CD8-positive, alpha-beta memory T cell (primary cell): ENCODE measurements at places on chromosomes 7 and 10.
A peak's percentile ranks its signal among the peaks of the same experiment; 100 is the strongest.

DNA sequence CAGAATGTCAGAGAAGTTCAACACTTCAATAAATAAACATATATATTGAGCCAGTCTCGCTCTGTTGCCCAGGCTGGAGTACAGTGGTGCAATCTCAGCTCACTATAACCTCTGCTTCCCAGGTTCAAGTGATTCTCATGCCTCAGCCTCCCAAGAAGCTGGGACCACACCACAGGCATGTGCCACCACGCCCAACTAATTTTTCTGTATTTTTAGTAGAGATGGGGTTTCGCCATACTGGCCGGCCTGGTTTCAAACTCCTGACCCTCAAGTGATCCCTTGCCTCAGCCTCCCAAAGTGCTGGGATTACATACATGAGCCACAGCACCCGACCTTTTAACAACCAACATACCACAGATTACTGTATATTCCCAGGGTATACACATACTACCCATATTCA lies 134.2 kb downstream of the JMJD1C start:
- DNase-seq: no peak

- no peak for DNase-seq
Measured at GRCh38 chr7:137691566-137691965, 155.2 kb downstream of the DGKI start.

GRCh38 chr10:89419548-89419947 lies 5.2 kb downstream of the IFIT5 start:
- no peak for DNase-seq

GRCh38 chr7:73734619-73735527 lies 3.7 kb downstream of the ABHD11 start:
- peak; percentile 78 for DNase-seq

GRCh38 chr10:28120043-28120749 lies 121.3 kb upstream of the ODAD2 start:
- no peak for DNase-seq

- DNase-seq: no peak
Measured at GRCh38 chr7:1188720-1189294, 28.8 kb upstream of the ZFAND2A start.

DNA sequence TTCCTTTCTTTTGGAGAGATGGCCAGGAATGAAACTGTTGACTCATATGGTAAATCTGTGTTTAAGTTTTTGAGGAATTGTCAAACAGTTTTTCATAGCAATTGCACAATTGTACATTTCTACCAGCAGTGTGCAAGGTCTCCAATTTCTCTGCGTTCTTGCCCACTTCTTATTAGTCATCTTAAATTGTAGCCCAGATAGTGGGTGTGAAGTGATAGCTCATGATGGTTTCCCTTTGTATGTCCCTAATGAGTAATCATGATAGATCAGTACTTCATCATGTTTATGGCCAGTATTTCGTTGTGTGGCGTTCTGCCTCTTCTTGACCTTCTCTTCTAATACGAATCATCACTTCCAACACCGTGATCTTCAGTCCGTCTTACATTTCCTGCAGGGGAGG lies 136.3 kb downstream of the DOCK1 start:
- DNase-seq: no peak

- DNase-seq: peak; percentile 42
Measured at GRCh38 chr7:1563981-1564602, 5.7 kb downstream of the PSMG3 start.

- no peak for DNase-seq
Measured at GRCh38 chr7:75879771-75880184, 944 bp downstream of the RHBDD2 start.

DNA sequence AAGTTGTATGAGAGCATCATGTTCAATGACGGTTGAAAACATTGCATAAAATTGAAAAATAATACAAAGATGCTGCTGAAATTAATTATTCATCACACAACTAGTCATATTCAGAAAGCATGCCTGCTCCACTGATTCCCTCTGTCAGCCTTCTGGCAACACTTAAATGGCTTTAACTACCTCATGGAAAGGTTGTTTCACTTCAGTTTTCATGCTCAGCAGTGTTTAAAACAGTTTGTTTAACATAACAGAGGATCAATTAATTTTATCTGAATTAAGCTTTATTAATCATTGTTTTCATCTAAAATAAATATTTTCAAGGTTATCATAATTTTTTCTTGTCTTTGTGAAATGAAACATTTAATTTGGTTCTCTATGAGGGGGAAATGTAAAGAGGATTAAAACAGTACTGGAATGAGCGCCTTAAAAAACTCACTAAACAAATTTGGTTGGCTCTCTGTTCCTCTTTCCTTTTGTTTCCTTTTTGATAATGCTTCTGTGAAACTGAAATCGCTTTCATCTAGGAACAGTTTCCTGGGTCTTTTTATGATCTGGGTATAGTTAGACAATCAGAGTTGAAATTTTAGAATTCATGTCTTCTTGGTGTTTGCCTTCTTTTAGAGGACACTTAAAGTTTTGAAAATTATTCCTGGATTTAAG lies 427.4 kb downstream of the SH2D4B start:
- DNase-seq: no peak

- no peak for DNase-seq
Measured at GRCh38 chr10:36494371-36494770, 631.0 kb upstream of the ANKRD30A start.

DNA sequence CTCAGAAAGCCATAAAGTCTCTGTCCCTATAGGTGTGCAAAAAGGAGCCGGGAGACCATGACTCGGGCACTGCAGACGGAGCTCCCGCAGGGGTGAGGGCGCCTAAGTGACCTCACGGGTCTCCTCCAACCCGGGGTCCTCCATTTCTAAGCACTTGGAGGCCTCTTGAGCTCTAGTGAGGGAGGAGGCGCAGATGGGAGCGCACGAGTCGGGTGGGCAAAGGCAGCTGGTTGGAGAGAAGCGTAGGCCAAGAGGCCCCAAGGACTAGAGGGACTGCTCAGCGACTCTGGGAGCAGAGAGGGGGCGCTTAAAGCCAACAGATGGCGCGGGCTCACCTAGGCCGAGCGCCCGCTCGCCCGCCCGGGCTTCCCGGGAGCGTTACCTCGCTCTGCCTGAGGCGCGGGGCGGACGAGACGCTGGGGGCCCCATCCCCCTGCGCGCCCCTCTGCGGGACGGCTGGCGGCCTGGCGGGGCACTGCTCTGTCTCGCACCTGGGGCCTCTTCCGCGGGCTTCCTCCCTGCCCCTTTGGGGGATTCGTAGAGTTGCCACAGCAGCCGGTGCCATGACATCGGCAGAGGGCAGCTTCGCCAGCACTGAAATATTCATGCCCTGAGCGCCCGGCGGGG lies 523 bp upstream of the CDH23 start:
- DNase-seq: peak; percentile 20
